ENCODE measurements at places on chromosomes 7 and 10.

GRCh38 chr10:34181553-34182300 is 633.4 kb downstream of the PARD3 start:
- peak; percentile 53 for ATAC-seq

- no peak for ATAC-seq
Observed at GRCh38 chr10:69858201-69858600, 56.5 kb downstream of the COL13A1 start.

DNA sequence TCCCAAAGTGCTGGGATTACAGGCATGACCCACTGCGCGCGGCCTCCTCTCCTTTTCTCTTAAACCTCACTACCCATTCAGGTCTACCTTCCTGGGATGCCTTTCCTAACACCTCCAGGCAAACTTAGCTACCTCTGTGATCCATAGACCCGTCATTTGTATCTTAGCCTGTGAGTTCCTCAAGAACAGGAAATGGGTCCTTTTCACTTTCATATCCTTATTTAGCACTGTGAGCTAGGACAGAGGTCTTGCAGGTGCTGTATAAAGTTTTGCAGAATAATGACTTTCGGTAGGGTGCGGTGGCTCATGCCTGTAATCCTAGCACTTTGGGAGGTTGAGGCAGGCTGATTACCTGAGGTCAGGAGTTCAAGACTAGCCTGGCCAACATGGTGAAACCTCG is 215.7 kb downstream of the RELN start:
- ATAC-seq, result no peak

DNA sequence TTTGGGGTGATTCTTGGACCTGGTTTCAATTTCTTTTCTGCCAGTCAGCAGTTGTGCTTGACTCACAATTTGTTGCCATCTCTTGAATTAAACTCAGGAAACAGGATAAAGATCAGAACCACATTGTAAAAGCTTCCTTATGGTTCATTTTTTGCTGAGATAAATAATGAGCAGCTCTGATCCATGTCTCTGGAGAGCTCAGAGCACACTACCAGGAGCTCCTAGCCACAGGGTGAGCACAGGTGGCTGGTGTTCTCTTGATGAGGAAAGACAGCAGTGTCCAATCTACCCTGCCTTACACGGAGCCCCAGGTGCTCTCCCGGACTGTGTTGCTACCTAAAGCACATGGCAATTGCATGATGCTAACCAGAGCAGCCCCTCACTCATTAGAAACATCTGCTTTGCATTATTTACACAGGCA is 17.2 kb upstream of the FAM170B start:
- no peak for ATAC-seq

DNA sequence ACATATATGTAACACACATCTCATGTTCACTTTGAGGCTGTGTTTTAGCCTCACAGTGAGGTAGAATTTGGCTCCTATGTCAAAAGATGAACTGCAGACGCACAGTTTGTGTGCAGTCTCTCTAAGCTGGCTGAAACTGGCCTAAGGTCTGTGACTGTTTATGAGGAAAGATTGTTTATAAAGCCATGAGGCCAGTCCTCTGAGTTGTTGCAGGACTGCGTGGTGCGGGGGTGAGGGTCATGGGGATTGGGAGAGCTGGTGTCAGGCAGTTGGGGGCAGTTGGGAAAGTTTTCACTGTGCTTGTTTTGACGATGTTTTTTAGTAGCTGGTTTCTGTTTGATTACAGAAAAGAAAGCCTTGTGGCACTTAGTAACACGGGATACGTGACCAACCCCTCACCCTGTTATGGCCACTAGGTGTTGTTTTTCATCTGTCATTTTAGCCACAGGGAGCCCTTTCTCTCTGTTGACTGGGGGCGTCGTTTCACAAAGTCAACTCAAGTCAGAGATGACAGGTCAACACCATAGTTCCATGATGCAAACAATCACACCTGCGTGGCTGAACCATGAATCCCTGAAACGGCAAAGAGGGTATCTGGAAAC is 310.9 kb downstream of the CCDC3 start:
- ATAC-seq, result peak; percentile 78

GRCh38 chr10:48364659-48365405 is 58.4 kb downstream of the MAPK8 start:
- ATAC-seq, result no peak

DNA sequence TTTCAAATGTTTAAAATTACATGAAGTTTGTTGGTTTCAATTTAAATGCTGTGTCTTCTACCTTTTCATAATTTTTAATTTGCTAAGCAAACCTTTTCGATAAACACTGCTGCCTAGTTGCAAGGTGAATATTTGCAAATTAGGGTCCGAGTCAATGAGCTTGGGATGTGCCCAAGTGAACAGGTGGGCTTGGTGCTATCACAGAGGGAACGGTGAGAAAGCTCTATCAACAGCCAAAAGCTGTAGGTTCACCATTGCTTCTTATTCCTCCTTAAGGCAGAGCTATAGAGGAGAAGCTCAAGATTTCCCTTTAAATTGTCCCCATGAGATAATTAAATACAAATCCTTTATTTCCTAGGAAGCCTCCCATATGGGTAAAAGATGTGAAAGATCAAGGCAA is 245.3 kb upstream of the CELF2 start:
- no peak for ATAC-seq

- ATAC-seq, result no peak
Observed at GRCh38 chr7:409339-410281, 110.0 kb downstream of the PDGFA start.

GRCh38 chr10:27620430-27621397 is 116.6 kb downstream of the RAB18 start:
- ATAC-seq, result peak; percentile 67

GRCh38 chr10:123445261-123445775 is 220.8 kb upstream of the GPR26 start:
- no peak for ATAC-seq

GRCh38 chr7:135690566-135690965 is 28.3 kb downstream of the STMP1 start:
- no peak for ATAC-seq

DNA sequence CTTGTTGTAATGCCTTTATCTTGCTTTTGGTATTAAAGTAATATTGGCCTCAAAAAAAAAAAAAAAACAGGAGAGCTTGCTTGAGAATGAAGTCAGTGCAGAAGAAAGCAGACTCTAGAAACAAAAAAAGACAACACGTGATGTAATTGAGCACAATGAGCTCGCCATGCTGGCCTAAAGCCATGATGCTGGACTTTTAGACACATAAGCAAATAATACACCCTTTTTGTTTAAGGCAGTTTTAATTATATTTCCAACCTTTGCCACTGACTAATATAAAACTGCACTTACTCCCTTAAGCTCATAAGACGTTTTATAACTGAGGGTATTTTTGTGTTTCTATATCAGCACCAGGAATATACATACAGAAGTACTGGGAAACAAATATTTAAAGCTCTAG is 798.3 kb downstream of the KCNMA1 start:
- no peak for ATAC-seq

DNA sequence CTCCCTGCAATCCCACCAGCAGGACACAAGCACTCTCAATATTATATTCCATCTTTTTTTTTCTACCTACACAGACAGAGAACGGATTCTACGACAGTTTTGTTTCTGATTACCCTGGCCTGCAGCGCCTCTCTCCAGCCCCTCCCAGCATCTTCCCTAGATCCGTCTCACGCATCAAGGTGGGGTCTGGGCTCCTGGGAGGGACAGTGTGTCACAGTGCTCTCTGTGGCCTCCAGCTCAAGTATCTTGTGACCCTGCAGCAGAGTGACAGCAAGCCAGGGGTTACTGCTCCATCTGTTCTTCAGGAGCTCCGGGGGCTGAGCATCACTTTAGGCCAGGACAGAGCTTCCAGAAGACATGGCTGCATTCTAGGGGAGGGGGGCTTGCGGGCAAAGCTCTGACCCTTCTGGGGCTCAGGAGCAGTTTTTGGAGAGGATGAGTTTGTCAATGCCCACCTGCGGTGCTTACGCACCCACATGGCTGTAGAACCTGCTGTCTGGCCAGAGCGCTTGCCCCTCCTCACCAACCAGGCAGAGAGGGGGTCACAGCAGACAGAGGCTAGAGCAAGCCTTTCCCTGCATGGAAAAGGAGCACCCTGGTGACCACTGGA is 22.6 kb downstream of the MYO1G start:
- ATAC-seq, result peak; percentile 16

- no peak for ATAC-seq
Observed at GRCh38 chr7:47591655-47592572, 10.0 kb upstream of the TNS3 start.

- no peak for ATAC-seq
Observed at GRCh38 chr10:86759073-86759672, 2.8 kb downstream of the BMPR1A start.

DNA sequence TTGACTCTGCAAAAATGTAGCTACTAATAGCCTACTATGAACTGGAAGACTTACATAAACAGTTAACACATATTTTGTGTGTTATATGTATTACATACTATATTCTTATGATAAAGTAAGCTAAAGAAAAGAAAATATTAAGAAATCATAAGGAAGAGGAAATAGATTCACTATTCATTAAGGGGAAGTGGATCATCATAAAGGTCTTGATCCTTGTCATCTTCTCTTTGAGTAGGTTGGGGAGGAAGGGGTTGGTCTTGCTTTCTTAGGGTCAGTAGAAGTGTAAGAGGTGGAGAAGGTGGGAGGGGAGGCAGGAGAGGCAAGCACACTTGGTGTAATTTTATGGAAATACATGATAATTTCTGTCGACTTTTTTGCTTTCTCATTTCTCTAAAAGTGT is 81.3 kb downstream of the NAMPT start:
- ATAC-seq, result no peak

DNA sequence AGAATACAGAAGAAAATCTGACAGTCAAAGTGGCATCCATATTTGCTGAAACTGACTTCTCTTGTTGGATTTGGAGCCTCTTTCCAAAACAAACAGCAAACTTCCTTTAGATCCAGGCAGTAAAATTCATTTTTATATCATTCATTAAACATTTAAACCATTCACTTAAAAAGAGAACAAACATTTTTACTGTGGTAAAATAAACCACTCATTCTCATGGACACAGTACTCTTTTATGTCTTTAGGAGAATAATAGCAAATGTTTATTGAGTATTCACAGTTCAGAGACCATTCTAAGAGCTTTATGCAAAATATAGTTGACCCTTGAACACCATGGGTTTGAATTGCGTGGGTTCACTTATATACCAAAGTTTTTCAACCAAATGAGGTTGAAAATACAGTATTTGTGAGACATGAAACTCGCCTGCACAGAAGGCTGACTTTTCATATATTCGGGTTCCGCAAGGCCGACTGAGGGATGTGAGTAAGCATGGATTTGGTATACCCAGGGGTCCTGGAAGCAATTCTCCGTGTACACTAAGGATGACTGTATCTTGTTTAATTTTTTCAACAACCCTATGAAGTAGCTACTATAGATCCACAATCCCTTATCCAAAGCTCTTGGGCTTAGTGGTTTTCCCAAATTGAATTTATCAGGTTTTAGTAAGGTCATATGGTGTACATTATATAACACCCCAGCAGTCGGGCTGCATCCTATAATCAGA is 49.1 kb downstream of the ATXN7L1 start:
- no peak for ATAC-seq

- no peak for ATAC-seq
Observed at GRCh38 chr7:111090846-111091245, at the start of gene LRRN3. LRRN3 (plus strand) TSS chr7:111091127; CDS start chr7:111122773, 31,646 bp downstream.

GRCh38 chr7:157129200-157129599 is 9.5 kb upstream of the UBE3C start:
- no peak for ATAC-seq

- no peak for ATAC-seq
Observed at GRCh38 chr7:116353647-116354046, 143.3 kb downstream of the TES start.

DNA sequence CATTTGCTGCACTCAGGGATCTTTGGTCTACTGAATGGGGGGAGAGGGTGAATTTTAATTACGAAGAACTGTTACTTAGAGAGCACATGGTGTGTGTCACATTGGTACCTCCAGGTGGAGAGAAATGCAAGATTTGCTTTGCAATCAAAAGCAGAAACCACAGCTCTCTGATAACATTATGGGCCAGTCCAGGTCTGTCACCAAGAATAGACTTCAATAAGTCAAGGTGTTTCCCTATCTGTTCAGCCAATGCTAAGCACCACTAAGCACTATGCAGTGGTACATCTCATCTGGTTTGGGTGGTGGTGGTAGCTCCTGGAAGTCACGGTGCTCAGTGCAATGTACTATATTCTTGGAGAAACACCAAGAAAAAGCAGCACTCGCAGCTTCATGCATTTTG is 119.6 kb upstream of the AFAP1L2 start:
- ATAC-seq, result no peak

DNA sequence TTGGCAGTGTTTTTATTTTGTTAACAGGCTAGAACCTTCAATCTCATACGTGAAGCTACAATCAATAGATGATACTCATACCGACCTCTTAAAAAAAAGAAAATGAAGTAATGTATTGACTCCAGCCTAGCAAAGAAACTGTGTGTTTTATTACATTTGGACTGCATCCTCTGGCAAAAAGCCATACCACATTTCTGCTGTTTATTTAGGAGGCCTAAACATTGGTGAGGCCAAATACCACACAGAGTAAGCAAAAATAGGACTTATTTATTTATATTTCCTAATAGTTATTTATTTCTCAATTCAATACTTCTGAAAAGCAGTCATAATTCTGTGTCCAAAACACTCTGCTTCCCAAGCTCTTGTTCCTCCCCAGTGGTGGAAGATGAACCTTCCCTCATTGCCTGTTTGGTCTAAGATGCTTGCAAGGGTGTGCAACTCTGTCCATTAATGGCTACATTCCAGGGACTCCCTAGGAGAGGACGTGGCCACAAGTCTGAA is 398.8 kb upstream of the KLF6 start:
- ATAC-seq, result no peak

DNA sequence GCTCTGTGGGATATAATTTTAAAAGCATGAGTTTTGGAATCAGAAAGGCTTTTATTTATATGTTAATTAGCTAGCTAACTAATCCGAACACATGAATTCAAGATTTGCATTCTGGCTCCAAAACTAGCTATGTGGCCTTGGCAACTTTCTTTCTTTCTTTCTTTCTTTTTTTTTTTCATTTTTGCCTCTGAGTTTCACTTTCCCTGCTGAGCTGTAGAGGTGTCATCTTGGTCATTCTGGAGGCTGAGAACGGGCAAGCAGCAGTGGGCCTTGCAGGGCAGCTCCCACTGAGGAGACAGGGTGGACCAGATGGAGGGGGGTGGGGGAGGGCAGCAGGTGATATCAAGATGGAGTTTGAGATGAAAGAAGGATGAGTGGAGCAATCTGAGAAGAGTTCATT is 24.8 kb upstream of the SFMBT2 start:
- ATAC-seq, result no peak

DNA sequence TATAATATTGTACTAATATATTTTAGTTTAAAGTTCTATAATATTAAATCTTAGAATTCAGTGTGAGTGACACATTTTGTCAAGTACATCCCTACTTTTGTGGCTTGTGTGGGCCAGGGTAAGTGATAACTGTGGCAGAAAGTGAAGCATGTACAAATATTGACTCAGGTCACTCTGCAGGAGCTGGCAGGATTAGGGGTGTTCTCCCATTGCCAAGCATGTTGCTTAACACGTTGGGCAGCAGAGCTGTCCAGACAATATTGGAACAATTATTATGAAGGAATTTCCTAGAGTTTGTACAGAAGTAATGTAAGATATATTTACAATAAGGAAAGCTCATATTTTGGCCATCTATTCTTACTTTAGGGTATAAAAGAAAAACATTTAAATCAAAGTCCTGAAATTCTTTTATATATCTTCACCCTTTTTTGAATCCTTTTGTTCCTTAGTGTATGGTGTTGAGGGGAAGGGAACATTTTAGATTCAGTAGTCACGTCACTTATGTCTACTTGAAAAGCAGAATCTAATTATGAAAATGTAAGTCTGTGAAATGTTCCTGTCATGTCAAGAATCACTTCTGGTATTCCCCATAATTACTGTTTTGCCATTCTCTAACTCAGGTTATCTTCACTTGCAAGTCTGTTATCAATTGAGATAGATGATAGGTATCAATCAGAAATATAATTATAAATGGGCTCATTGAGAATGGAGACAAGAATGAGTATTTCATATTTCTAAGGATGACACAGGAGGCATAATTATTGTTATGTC is 4.0 kb downstream of the HDAC9 start:
- no peak for ATAC-seq
